ENCODE measurements at places on chromosomes 16 and 17.

GRCh38 chr17:28042657-28042720, at the start of gene NLK:
NLK (plus strand) TSS chr17:28042677; CDS start chr17:28042874, 197 bp downstream.
- DNase-seq: no peak

- DNase-seq: peak; percentile 17
These were observed 20.4 kb upstream of the ADAM11 start for GRCh38 chr17:44738214-44738906.

DNA sequence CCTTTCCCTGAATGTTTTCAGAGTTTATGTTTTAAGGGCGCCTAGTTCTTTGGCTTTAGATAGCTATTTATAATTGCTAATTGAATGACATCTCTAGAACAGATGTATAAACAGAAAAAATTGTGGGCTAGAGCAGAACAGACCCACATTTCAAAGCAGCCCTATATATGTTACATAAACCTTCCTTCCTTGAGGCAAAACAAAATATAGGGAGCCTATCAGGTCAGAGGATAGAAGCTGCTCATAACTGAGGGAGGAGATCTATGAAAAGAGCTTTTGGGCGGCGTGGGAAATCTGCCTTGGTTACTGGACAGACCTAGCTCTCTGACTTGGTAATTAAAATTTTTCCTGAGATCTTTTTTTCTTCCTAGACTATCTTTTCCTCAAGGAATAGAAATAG, 68.4 kb downstream of the SPAG9 start:
- DNase-seq: no peak

DNA sequence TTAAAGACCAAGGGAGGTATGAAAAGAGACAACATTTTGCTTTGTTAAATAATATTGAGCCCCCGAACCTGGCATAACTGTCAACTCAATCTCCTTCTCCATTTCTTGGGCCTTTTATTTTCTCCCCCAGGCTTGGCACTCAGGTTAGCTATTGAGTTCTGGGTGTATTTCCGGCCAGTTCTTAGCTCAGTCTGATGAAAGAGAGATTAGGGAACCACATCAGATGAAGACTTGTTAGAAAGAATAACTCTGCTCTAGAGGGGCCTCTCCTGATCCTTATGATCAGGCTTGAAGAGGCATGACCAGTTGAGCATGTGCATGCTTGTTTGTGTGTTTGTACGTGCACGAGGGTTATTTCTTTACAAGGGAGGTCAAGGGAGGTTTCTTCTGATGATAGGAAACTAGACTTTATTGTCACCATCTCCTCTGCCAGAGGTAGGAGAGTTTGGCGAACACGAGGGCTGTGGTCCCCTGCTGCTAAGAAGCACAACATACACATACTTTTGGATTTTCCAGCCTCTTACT, 29.2 kb upstream of the HS3ST2 start:
- DNase-seq: no peak

Measured in cardiac fibroblast (primary cell).